ENCODE measurements at places on chromosomes 4 and X.

- no peak for DNase-seq
- H3K27me3 ChIP-seq: no peaks in the 10 kb centered on the region
- peaks cover 23% of the 10 kb centered on the region for H3K36me3 ChIP-seq
- no peak overlapping the region for H3K4me3 ChIP-seq
- H3K27ac ChIP-seq: no peak overlapping the region
Observed at GRCh38 chr4:169604131-169604900, 8.1 kb downstream of the NEK1 start.

- no peaks in the 10 kb centered on the region for H3K27me3 ChIP-seq
- no peak overlapping the region for H3K4me3 ChIP-seq
- H3K36me3 ChIP-seq: no peaks in the 10 kb centered on the region
- H3K27ac ChIP-seq: no peak overlapping the region
Observed at GRCh38 chr4:184849185-184849584, 23.4 kb upstream of the ACSL1 start.

GRCh38 chr4:40369437-40370274 lies 34.5 kb downstream of the CHRNA9 start:
- H3K27me3 ChIP-seq: no peaks in the 10 kb centered on the region
- no peaks in the 10 kb centered on the region for H3K4me1 ChIP-seq
- no peak overlapping the region for H3K27ac ChIP-seq
- no peaks in the 10 kb centered on the region for H3K36me3 ChIP-seq

GRCh38 chr4:1975880-1976279 lies 32.9 kb downstream of the NELFA start:
- no peaks in the 10 kb centered on the region for H3K4me1 ChIP-seq
- H3K27ac ChIP-seq: no peak overlapping the region
- H3K36me3 ChIP-seq: peaks cover 22% of the 10 kb centered on the region

- H3K36me3 ChIP-seq: peaks cover 6% of the 10 kb centered on the region
- H3K4me1 ChIP-seq: peaks cover 20% of the 10 kb centered on the region
- H3K27me3 ChIP-seq: no peaks in the 10 kb centered on the region
- DNase-seq: no peak
- no peak overlapping the region for H3K4me3 ChIP-seq
Observed at GRCh38 chr4:3322059-3322550, 29.3 kb downstream of the RGS12 start.

DNA sequence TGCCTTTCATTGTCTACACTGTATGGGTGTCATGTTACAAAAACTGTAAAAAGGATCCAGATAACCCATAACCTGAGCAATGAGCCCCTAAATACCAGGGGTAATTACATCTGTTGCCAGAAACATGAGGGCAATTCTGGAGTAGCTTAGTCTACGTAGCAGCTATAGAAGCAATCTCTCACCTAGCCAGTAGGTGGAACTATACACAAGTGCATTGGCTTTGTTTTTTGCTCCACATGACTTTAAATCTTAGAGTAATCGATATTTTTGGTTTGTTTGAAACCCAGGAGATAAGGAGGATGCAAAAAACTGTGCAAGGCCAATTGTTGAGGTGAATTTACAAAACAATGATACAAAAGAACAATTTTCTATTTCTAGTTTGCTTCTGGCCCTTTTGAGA lies 57.5 kb downstream of the GPR82 start:
- DNase-seq: no peak
- H3K27me3 ChIP-seq: no peaks in the 10 kb centered on the region
- H3K4me1 ChIP-seq: no peaks in the 10 kb centered on the region
- no peaks in the 10 kb centered on the region for H3K36me3 ChIP-seq
- H3K4me3 ChIP-seq: no peak overlapping the region
- no peak overlapping the region for H3K27ac ChIP-seq

- no peaks in the 10 kb centered on the region for H3K4me1 ChIP-seq
- no peaks in the 10 kb centered on the region for H3K27me3 ChIP-seq
- no peak for DNase-seq
- H3K27ac ChIP-seq: no peak overlapping the region
- H3K36me3 ChIP-seq: no peaks in the 10 kb centered on the region
Observed at GRCh38 chr4:151344948-151345347, 19.5 kb upstream of the SH3D19 start.
